CD8-positive, alpha-beta memory T cell (primary cell): ENCODE measurements at places on chromosomes 2 and 18. TPM values are rescaled to one million over a fixed set of nuclear protein-coding genes. Genes with fewer than 3 reads are reported as not detected.

DNA sequence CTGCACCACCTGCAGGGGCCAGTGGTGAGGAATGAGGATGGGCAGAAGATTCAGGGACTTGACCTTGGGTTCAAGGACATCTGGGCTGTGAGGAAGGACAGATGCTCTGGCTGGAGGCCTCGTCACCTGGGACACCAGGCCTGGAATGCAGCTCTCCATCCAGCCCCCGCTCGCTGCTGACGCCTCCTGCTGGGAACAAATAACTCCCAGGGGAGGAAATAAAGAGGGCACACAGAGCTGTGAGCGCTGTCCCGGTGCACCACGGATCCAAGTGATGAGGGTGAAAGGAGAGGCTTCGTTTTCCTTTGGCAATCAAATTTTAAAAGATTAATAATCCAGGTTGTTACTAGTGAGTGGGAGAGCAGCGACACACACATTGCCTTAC lies 368.0 kb upstream of the MYT1L start:
- DNase-seq, result no peak

GRCh38 chr2:23028106-23028505 lies 356.9 kb upstream of the KLHL29 start:
- DNase-seq, result no peak

- no peak for DNase-seq
Observed at GRCh38 chr2:148999451-148999921, 39.0 kb upstream of the LYPD6B start.

GRCh38 chr2:10407841-10408648 lies 40.1 kb downstream of the ODC1 start:
- DNase-seq, result peak; percentile 41

- DNase-seq, result no peak
Observed at GRCh38 chr2:118846442-118846952, 951 bp downstream of the EN1 start.

DNA sequence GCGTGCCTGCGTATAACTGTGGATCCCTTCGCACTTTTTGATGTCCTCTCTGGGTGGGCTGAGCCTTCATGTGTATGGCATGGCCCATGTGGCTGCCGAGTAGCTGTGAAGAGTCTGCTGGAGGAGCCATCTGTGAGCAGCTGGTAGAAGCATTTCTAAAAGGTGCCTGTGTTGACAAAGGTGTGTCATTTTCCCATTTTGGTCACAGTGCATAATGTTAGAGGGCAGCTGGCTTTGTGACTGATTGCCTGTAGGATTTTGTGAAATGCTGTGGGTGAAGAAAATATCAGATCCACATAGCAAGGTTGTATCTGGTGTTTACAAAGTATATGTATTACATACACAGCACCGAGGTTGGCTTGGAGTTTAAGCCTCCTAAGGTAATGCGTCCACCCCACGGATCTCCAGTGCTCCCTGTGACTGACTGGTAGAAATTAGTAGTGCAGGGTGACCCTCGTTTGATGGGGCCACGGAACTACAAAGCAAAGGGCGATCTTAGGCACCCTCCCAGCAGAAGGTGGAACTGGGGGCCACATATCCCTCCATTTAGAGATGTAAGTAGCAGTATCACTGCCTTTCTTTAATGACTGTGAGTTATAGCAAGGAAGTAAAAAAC lies 16.5 kb downstream of the GATA6 start:
- DNase-seq, result no peak

GRCh38 chr2:19216676-19217602 lies 141.5 kb downstream of the OSR1 start:
- DNase-seq, result no peak

GRCh38 chr18:73040247-73040646 lies 172.5 kb upstream of the NETO1 start:
- no peak for DNase-seq

DNA sequence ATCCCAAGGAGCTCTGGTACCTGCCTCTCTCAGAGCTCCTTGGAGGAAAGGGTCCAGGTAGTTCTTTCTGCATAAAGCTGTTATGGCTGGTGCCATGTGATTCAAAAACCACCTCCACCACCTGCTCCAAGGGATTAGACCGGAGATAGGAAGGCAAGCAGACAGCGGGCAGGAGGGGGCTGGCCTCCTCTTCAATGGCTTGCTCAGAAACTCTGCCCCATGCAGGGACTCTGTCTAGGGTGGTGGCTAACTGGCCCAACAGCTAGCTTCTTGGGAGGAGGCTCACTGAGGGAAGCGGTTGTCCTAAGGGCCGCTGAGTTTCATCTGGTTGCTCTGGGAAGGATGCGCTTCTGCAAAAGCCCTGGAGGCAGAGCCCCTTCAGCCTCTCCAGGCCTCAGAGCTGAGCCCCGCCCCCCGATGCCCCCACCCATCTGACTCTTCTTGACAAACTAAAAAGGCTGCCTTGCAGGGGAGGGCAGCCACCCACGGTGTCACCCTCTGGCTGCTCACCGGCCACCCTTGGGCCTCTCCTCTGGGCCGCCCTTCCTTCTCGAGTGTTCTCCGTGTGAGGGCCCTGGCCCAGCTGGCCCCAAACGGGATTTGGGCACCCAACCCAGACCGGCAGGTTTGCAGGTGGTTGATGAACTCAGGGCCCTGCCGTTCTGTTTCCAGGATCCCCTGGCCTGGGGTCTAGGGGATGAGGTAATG lies 90.2 kb downstream of the MCFD2 start:
- DNase-seq, result no peak

- DNase-seq, result no peak
Observed at GRCh38 chr2:209642146-209642820, 129.3 kb upstream of the UNC80 start.

DNA sequence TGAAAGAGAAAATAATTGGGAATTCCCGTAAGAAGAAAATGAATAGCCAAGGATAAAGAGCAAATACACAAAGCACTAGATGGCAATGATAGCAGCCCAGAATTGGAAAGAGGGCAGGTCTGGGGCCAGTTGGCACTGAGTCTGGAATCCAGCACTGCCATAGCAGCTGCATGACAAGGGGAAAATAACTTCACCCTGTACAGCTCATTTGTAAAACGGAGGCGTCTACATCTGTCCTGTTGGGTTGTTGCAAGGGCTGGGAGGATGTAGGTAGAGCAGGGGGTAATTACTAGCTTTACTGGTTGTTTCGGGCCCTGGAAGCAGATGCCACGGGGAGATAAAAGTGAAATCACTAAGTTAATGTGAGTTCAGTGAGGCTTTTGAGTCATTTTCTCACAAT lies 110.0 kb upstream of the RASGRP3 start:
- no peak for DNase-seq

GRCh38 chr2:152186262-152186661 lies 10.7 kb upstream of the STAM2 start:
- no peak for DNase-seq

- DNase-seq, result peak; percentile 14
Observed at GRCh38 chr2:221570321-221570935, 1.7 kb downstream of the EPHA4 start.

- no peak for DNase-seq
Observed at GRCh38 chr18:28114472-28114871, 62.5 kb downstream of the CDH2 start.

DNA sequence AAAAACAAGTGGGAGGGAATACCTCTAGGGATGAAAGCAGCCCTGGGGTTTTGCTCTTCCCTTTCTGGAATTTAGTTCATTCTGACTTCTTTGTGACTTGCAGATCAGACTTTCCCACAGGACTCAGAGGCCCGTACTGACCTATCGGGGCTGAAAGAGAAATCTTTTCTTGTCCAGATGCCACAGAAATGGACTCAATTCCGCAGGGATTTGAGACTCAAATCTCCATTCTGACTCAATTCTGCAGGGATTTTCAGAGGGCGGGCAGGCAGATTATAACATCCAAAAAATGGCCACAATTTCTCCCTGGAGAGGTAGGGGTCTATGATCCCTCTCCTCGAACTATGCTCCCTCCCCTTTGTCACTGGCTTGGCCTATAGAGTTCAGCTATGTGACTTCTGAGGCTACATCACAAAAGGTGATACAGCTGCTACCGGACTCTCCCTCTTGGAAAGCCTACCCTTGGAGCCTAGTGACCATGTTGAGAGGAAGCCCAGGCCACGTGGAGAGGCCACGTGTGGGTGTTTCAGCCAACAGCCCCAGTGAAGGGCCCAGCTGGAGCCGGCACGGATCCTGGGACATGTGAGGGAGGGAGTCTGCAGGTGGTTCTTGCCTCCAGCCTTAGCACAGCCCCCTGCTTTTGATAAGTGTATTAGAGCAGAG lies 4.8 kb upstream of the EFHD1 start:
- DNase-seq, result no peak

DNA sequence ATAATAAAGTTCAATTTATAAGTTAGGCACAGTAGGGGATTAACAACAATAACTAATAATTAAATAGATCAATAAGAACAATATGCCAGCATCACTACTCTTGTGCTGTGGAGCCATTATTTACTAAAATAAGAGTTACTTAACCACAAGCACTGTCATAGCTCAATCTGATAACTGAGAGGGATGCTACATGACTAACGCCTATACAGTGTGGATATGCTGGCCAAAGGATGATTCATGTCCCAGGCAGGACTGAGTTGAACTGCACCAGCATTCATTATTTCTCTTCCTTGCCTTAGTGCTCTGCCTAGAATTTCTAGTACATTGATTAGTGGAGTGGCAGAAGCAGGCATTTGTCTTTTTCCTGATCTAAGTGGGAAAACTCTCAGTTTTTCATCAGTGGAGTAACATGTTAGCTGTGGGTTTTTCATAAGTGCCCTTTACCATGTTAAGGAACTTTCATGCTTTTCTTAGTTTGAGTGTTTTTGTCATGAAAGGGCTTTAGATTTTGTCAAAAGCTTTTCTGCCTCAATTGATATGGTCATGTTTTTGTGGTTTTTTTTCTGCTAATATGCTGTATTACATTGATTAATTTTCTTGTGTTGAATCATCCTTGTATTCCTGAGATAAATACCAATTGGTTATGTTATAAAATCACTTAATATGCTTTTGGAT lies 21.7 kb downstream of the KIAA1328 start:
- DNase-seq, result no peak

DNA sequence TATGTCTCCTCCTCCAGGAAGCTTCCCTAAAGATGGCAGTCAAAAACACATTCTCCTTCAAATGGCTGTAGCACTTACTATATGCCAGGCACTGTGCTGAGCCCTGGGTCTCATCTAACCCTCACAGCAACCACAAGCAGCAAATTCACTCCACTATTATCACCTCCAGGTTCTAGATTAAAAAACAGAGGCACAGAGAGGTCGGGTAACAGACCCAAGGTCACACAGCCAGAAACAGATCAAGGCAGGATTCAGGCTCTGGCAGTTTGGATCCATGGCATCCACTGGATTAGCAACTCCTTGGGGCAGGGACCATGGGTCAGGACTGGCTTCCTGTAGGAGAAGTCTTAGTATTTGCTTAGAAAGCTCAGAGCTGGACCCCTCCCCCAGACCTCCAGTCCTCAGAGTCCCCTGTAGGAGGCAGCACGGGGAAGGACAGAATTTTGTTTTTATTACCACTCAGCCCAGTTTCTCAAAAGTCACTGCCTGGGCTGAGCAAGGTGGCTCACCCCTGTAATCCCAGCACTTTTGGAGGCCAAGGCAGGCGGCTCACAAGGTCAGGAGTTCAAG lies 34.4 kb downstream of the ZFP36L2 start:
- no peak for DNase-seq

DNA sequence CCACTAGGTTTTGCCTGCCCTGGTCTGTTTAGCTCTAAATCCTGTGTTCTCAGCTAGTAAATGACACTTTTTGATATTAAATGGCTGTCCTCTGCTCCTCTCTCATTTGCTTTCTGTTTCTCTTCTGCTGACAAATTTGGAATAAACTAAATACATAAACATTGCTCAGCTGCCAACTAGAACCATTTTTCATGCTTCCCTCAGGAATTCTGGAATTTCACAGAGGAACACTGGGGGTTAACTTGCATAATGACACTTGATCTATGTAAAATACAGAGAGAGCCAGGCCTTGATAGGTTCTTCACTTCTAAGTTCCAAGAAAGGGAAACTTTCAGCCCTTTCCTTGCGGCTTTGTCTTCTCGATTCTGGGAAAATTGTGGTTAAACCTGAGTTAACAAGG lies 450.6 kb upstream of the ST6GAL2 start:
- no peak for DNase-seq

DNA sequence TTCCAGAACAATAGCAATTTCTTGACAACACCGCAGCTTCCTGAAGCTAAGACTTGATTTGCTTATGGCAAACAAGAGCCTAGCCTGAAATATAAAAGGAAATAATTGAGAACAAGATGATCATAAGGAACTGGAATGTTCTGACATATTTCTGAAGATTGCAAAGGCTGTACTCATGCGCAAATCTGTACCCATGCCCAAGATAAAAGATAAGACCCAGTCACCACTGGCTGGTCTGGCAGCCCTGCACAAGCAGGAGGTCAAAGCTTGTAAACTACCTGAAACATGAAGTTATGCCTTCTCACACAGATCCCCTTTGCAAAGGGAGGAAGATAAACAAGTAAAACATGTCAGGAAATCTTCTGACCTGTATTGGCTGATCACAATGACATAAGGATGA lies 160.8 kb upstream of the GYPC start:
- no peak for DNase-seq

- DNase-seq, result no peak
Observed at GRCh38 chr2:238685327-238685709, 162.6 kb upstream of the TWIST2 start.

GRCh38 chr2:62794791-62795190 lies 89.3 kb downstream of the EHBP1 start:
- DNase-seq, result no peak

- DNase-seq, result no peak
Observed at GRCh38 chr18:59268127-59268720, 5.0 kb downstream of the RAX start.

GRCh38 chr18:5464251-5464650 lies 79.5 kb downstream of the EPB41L3 start:
- DNase-seq, result no peak

- DNase-seq, result no peak
Observed at GRCh38 chr2:203688798-203689197, 17.6 kb upstream of the CD28 start.

- DNase-seq, result no peak
Observed at GRCh38 chr18:785242-785641, 26.8 kb downstream of the YES1 start.

GRCh38 chr18:51614967-51615571 lies 417.6 kb upstream of the MEX3C start:
- no peak for DNase-seq

- no peak for DNase-seq
Observed at GRCh38 chr2:83949361-83949760, 509.7 kb downstream of the SUCLG1 start.

ADCYAP1 gene
- total RNA-seq, result not detected

SKA1 gene
- 28.7 TPM for total RNA-seq

CHRNG gene
- not detected for total RNA-seq

PXDN gene
- 1.00 TPM for total RNA-seq

CEBPZOS gene
- total RNA-seq, result 35.0 TPM

XIRP2 gene
- not detected for total RNA-seq
